ENCODE measurements at places on chromosomes 4 and X. TPM values are rescaled to one million over a fixed set of nuclear protein-coding genes. Genes with fewer than 3 reads are reported as not detected.

Gene FOXR2
- total RNA-seq = 11.8 TPM

Gene IDH3G
- 64.2 TPM for total RNA-seq

Gene OTC
- not detected for total RNA-seq

Gene FGF2
- total RNA-seq = 14.6 TPM

Gene PARM1
- total RNA-seq = 0.19 TPM

Gene HTT
- total RNA-seq = 24.9 TPM

Data from A375 (cell line).